CD4-positive, CD25-positive, alpha-beta regulatory T cell (primary cell): ENCODE measurements at places on chromosomes 13 and 19.

- no peak for DNase-seq
Observed at GRCh38 chr19:1312767-1313694, 27.4 kb downstream of the EFNA2 start.

GRCh38 chr13:30928978-30929377 is 3.5 kb upstream of the TEX26 start:
- no peak for DNase-seq

GRCh38 chr13:90591927-90592268 is 755.6 kb upstream of the MIR17HG start:
- no peak for DNase-seq

GRCh38 chr19:32781280-32781679 is 61.7 kb downstream of the TDRD12 start:
- no peak for DNase-seq
